ENCODE measurements at places on chromosomes 11 and 22. TPM values are rescaled to one million over a fixed set of nuclear protein-coding genes. Genes with fewer than 3 reads are reported as not detected.

DNA sequence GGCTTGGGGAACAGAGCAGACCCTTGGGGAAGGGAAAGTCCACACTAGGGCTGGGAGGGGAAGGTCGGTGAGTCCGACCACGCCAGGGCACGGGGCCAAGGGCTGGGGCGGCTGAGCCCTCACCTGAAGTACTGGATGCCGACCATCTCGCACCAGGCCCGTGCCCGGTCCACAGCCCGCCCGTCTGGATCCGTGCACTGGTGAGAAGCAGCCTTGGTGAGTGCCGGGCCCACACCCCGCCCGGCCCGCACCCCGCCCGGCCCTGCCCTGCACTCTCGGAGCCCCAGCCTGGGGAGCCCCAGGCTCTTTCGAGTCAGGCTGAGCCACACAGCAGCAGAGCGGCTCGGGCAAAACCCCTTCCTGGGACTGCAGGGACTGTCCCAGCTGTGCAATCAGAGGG, 1.9 kb upstream of the BAIAP2L2 start:
- DNase-seq: no peak

- DNase-seq: no peak
These were observed at the start of gene CD3G for GRCh38 chr11:118343981-118344515. TSS of gene CD3G (plus strand) at chr11:118344344. CDS start at chr11:118344424, 80 bp downstream.

- DNase-seq: no peak
These were observed 320.5 kb upstream of the ANO3 start for GRCh38 chr11:26011474-26011873.

DNA sequence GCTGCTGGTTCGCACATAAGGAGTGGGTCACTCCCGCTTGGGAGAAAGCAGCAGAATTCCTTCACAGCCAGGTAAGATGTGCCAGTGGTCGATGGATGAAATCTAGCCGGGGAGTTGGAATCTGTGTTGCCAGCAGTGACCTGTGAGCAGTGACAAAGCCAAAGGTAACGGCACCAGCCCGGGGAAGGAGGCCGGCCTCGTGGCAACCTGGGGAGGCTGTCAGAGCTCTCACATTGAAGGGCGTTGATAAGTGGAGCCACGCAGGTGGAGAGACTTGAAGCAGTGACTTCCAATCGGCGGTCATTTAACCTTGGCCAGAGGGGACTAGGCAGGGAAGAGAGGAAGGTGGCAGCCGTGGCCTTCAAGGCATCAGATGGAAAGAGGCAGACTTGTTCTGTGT, 58.8 kb downstream of the ARHGAP8 start:
- no peak for DNase-seq

GRCh38 chr11:120608760-120609211, 97.2 kb downstream of the GRIK4 start:
- no peak for DNase-seq

- DNase-seq: no peak
These were observed 84.8 kb downstream of the OTOG start for GRCh38 chr11:17631702-17632365.

DNA sequence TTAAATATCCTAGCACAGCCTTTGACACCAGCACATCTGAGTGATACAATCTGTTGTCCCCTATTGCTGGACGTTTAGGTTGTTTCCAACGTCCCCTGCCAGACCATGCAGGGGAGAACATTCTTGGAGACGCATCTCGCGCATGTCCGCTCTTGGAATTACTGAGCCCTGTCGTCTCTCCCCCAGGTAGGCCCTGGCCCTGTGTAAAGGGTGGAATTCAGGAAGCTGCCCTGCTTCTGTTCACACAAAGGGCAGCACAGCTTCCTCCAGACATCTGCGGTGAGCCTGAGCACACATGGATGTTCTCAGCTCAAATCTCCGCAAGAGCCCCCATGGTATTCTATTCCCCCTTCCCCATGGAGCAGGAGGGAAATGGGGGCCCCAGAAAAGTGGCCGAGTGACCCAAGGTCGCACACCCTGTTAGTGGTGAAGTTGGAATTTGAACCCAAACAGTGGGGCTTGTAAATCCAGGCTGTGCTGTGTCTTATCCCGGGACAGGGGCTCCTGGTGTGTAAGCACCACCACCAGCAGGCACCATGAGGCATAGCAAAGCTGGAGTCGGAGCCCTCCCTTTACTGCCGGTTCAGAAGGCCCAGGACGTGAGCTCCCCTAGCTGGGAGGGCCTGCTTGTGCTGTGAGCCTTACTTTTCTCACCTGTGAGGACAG, 5.0 kb upstream of the FGF19 start:
- no peak for DNase-seq

DNA sequence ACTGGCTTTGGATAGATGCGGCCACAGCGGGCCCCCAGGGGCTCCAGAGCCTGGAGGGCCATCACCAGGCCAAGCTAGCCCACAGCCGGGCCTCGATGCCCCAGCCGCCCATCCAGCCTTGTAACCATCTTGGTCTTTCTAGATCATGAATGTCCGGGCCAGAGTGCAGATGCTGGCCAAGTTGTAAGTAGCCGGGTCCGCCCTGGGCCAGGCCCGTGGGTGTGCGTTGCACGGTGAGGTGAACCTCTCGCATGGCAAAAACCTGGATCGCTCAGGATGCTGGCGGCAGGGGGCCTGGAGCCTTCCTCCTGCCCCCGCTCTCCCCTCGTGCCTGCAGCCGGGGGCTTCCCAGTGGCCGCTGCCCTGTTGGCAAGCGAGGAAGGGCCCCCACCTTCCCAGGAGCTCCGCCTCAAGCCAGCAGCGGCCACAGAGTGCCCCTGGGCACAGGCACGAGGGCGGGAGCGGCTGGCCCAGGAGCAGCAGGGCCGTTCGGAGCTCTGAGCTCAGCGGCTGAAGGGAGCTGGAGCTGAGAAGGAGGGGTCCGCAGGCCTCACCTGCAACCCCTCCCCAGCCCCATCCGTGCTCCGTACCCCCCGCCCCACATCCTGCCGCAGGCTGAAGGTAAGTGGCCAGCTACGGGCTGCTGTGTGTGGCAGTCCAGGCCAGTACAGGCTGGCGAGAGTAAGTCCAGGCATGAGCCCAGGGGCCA, 10.9 kb upstream of the MRPL23 start:
- no peak for DNase-seq

- DNase-seq: no peak
These were observed 10.6 kb downstream of the MUC5B start for GRCh38 chr11:1233351-1234053.

DNA sequence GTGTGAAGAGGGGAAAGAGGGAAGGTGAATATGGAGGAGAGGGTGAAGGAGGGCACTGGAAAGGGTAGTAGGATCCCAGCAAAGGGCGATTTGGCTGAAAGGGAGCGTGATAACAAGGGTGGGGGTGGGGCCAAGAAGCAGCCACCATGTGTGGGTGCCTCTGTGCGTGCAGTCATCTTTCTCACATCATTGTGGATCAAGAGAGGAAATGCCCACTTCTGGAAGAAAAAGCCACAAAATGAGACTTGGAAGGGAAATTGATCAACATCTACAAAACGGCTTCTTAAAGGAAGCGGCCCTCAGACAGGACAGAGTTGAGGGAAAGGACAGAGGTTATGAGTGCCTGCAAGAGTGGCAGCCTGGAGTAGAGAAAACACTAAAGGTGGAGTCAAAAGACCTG, 1.2 kb upstream of the CXCR5 start:
- DNase-seq: no peak

DNA sequence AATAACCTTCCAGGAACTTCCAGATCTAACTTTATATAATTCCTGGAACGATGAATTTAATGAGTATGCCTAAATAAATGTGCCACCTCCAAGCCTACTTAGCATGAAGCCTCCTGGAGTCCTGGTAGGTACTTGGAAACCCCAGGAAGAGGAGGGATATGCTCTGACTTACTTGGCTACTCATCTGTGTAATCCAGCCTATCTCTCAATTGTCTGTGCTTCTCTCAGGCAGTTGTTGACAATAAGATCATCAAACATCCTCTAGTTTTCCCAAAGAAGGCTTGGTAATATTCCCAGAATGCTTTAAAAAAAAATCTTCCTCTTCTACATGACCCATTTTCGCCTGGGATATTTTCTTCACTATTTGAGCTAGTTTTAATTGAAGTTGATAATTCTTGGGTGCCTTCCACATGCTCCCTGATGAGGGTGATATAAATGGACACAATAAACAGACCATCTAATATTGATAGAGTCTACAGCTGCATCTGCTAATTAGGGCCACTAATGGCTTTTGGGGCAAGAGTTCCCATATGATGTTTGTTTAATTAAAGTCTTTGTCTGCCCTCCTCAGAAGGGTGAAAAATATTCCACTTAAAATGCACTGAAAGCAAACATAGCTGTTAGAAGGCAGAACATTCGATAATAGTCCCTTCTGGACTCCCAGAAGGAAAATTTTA, 75.5 kb upstream of the RAB38 start:
- DNase-seq: no peak

DNA sequence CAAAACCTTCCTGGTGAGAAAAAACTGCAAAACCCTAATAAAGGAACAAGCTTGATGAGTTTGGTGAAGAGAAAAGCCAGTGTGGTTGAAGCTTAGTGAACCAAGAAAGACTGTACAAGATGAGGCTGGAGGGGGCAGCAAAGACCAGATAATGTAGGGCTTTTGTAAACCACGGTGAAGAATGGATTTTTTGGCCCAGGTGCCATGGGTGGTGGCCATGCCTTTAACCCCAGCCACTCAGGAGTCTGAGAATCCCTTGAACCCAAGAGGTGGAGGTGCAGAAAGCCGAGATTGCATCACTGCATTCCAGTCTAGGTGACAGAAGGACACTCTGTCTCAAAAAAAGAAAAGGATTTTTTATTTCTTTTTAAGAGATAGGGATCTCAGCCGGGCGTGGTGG, 5.0 kb upstream of the ZDHHC5 start:
- no peak for DNase-seq

GRCh38 chr11:128724891-128725611, 31.2 kb downstream of the FLI1 start:
- no peak for DNase-seq

DNA sequence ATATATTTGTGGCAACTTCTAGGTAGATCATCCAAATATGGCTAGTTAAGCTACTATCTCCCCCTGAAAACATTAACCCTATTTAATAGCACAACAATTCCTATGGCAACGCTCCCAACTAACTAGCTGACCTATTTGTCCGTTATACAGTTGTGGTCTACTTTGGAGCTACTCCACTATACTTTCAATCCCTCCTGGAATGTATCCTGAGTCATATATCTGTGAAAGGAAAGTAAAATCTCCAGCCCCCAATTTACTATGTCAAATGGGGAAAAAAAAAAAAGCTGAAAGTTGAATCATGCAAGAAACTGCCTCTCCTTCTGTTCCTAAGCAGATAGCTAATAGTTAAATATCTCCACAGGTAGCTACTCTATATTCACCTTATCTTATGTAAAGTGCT, 128.5 kb downstream of the CD44 start:
- no peak for DNase-seq

DNA sequence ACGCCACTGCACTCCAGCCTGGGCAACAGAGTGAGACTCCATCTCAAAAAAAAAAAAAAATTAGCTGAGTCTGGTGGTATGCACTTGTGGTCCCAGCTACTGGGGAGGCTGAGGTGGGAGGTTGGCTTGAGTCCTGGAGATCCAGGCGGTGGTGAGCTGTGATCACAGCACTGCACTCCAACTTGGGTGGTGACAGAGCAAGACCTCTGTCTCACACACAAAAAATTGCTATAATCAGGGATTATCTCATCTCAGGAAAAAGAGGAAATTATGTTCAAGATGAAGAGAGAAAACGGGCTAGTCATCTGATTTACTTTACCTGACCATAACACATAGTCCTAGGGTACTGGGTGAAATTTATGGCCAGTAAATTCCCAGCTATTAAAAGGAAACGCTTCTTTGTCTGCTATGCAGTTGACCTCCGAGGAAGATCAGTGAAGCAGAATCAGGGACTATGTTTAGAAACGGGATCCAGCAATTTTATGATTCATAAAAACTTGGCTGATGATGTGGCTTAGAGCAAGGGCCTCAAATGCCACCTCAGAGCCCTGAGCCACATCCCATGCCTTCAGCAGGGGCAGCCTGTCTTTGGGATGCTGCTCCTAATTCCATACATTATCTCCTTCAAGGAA, 386.2 kb downstream of the NTM start:
- no peak for DNase-seq

DNA sequence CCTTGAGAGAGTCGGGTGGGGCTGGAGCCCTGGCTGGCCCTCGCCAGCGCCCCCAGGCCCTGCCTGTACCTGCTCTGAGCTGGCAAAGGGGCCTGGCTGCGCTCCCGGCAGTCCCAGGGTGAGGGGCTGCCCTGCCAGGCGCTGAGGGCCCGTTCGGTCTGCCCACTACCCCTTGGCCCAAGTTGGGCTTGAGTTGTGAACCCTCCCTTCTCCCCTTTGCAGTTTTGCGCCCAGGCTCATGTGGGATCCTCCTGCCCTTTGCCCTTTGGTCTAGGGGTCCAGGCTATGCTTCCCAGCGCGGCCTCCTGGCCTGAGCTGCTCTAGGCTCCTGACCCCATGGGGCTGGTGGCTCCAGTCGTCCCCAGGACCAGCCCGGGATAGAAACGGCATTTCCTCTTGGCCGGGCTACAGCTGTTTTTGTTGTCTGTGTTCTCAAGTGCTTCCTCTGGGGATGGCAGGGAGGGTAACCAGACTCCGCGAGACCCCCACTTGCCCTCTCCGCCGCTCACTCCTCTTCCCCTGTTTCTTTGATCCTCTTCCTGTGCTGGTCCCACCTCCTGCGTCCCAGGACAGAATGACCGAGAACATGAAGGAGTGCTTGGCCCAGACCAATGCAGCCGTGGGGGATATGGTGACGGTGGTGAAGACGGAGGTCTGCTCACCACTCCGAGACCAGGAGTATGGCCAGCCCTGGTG, 34.9 kb downstream of the PRDM11 start:
- no peak for DNase-seq

DNA sequence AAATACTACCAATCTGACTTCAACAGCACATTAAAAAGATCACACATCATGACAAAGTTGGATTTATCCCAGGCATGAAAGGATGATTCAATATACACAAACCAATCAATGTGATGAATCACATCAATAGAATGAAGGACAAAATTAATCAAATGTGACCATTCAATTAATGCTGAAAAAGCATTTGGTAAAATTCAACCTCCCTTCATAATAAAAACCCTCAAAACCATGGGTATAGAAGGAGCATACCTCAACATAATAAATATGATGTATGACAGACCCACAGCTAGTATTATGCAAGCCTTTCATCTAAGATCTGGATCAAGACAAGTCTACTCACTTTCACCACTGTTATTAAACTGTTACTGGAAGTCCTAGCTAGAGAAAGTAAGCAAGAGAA, 921.7 kb upstream of the RAG2 start:
- no peak for DNase-seq

The KCNJ11 gene
- total RNA-seq: 4.7 TPM

The ALKBH3 gene
- total RNA-seq: 43.1 TPM

The SAC3D1 gene
- total RNA-seq: 72.7 TPM

The OR51B5 gene
- not detected for total RNA-seq

The SEC14L6 gene
- total RNA-seq: 28.2 TPM

The PITPNM1 gene
- total RNA-seq: 43.8 TPM

The PARVA gene
- total RNA-seq: 14.8 TPM

The CARD10 gene
- 58.6 TPM for total RNA-seq

The ESAM gene
- 0.96 TPM for total RNA-seq

The IGSF9B gene
- total RNA-seq: 0.07 TPM

The MMP12 gene
- total RNA-seq: not detected

The GPR83 gene
- not detected for total RNA-seq

The B3GAT3 gene
- total RNA-seq: 52.3 TPM

The POU2F3 gene
- not detected for total RNA-seq
